GM23248 (cell line): ENCODE measurements at places on chromosomes 7 and 10. TPM values are rescaled to one million over a fixed set of nuclear protein-coding genes. Genes with fewer than 3 reads are reported as not detected.
A peak's percentile ranks its signal among the peaks of the same experiment; 100 is the strongest.

DNA sequence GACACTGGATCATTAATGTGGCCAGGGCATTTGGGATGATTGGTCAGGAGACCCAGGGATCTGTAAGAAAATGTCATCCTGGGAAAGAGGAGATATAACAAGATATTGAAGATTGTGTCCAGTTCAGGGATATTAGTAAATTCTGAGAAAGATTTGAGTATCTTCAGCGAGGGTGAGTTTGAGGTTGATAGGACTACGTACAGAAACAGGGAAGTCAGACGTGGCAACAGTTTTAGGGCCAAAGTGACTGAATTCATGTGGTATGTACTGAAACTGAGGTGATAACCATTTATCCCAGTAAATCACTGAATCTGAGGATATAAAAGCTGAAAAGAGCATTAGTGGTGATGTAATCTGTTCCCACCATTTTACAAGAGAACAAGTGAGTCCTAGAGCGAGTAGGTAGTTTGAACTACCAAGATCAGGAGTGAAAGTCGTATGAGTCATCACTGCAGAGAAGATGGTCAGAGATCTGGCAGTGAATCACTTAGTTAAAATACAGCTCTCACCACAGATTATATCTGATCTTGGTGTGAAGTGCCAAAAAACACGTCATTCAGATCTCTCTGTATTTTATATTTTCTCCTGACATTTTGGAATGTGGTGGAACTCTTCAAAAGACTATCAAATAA, 220.5 kb downstream of the CDK14 start:
- DNase-seq = peak; percentile 99

DNA sequence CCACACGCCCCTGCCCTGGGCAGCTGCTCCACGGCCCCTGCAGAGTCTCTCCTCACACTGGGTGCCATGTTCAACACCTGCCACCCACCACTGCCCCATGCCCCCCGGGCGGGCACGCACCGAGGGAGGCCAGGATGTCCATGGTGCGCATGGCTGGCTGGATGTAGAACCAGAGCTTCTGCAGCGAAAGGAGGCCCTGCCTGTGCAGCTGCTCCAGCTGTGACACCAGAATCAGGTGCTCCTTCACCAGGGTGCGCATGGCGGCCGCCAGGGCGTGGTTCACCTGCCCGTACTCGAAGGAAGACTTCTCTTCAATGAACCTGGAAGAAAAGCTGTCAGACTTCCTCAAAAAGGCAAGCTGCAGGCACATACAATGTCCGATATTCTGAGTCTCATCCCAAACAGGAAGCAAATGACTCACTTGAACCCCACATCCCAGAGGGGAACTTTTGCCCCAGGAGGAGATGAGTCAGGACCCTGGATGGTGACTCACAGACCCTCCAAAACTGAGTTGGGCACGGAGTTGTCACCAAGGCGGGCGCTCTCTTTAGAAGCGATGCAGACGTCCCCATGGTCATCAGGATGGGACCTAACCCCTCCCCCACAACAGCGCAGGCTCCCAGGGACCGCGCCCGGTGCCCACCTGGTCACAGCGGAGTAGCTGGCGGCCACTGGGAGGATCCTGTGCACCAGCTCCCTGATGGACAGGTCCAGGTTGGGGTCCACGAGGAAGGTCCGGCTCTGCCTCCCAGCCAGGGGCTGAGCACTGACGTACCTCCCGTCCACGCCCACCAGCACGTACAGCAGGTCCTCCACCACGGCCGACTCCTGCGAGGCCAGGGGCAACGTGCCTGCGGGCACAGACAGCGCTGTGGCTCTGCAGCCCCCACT, 15.5 kb downstream of the TUBGCP2 start:
- peak; percentile 89 for DNase-seq

- DNase-seq = peak; percentile 9
Measured at GRCh38 chr10:109215291-109216075, 707.8 kb downstream of the XPNPEP1 start.

DNA sequence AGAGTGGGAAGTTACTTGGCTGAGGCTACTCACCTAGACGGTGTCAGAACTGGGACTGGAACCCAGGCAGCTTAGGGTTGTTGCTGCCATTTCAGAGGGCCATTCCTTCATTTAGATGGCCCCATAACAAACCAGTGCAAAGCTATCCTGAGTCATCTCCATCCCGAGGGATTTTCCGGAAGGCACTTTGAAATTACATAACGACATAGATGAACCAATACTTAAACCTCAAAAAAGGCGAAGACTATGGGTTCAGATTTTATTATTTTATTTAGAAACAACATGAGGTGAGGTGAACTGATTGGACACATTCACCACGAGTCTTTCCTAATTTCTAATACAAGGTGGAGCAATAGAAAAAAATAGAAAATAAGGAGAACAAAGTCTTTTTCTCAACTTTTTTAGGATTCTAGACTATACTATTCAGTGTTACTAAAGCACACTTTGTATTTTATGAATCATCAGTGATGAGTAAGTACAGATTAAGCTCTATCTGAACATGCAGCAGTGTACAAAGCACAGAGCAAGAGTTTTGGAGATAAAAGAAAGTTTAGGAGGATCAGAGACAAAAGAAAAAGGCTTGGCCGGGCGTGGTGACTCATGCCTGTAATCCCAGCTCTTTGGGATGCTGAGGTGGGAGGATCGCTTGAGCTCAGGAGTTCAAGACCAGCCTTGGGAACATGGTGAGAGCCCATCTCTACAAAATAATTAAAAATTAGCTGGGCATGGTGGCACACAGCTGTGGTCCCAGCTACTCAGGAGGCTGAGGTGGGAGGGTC, 79.5 kb upstream of the SVIL start:
- DNase-seq = peak; percentile 83

DNA sequence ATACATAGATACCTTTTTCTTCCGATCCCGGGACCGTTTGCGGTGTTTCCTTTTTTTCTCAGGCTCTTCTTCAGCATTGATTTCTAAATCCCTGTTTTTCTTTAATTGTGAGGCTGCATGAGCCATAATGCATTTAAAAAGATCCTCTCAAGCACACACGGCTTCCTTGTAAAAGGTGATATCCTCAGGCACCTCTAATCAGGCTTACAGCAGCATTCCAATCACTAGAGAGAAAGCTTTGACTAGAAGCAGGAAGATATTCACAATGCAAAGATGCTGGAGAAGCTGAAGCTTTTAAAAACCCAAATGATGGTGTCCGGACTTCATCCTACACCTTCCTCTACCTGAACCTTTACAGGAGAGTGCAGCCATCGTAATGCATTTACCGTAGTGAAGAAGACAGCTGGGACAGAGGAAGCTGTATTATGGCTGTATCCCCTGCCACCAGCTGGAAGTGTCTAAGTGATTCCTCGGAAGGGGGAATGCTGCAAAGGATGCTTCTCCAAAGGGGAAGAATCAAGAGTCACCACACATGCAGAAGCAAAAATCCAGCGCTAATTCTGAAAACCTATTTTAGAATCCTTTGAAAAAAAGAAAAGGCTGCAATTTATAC, at the start of gene ANK3:
Gene ANK3 (minus strand): TSS at position 463 of the 613 bp plus-strand sequence. CDS start 337 bp downstream, at position 126.
- no peak for DNase-seq

DNA sequence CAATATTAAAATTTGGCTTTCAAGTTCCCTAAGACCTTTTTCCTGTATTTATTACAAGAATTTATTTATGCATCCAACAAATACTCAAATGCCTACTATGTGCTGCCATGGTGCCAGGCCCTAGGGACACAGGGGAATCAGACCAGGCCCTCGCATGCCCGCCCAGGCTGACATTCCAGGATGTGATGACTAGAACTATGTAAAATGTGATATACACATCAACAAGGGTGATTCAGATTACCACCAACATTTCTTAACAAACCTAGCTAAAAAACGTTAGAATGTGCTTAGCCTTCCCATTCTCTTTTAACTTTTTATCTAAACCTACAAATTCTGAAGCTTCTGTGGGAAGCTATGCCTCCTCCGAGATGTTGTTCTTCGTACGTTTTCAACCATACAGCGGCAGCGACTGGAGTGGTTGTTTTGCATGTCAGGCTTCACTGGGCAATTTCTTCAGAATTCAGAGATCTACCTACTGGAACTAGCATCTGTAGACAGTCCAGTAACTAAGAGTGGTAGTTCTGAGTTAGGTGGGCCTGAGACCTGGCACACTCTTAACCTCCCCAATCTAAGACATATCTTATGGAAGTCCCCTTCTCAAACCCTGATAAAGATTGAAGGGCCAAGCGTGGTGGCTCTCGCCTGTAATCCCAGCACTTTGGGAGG, 22.1 kb downstream of the GNA12 start:
- peak; percentile 91 for DNase-seq

- no peak for DNase-seq
Measured at GRCh38 chr10:15469111-15469510, 98.0 kb upstream of the FAM171A1 start.

DNA sequence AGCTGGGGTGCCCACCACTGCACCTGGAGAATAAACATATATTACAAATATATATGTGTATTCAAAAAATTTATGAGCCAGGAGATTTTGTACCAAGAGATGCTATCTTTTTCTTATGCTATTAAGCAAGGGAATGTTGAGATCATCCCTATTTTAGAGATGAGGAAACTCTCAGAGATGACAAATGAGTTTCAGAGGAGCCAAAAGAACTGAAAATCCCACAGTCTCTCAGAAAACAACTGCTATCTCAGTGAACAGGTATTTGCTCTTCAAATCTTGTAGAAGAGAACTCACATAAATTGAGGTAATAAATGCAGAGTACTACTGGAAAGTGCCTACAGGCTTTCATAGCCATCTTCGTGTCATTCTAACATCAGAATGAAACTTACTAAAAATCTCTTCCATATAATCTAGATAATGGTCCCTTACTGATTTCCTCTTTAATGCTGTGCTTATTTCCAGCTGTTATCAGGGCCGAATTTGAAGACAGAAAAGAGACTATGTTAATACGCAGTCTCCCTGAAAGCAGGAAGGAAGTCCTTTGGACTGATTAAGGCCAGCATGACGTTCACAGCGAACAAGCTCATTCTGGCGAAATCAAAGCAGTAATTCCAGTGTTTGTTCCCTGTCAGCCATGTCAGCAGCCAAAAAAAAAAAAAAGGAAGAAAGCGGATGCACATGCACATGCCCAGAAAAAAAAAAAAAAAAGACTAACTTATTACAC, 29.4 kb upstream of the ANAPC16 start:
- DNase-seq = peak; percentile 87

- DNase-seq = no peak
Measured at GRCh38 chr10:48529331-48529730, 75.5 kb downstream of the ARHGAP22 start.

- no peak for DNase-seq
Measured at GRCh38 chr7:29248713-29249382, 54.3 kb downstream of the CHN2 start.

DNA sequence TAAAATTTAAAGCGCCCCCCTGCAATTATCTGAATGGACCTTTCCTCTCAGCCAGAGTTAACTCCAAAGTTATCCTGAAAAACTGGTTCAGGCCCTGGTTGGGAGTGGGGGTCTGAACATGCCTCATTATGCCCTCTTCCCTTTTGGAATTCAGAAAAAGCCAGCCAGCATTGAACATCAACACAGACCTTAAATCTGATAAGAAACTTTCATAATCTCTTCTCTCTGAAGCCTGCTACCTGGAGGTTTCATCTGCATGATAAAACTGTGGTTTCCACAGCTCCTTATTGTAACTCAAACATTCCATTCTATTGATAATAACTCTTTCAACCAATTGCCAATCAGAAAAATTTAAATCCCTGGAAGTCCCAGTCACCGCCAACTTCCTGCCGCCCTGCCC, 133.3 kb downstream of the ARL4A start:
- DNase-seq = no peak

DNA sequence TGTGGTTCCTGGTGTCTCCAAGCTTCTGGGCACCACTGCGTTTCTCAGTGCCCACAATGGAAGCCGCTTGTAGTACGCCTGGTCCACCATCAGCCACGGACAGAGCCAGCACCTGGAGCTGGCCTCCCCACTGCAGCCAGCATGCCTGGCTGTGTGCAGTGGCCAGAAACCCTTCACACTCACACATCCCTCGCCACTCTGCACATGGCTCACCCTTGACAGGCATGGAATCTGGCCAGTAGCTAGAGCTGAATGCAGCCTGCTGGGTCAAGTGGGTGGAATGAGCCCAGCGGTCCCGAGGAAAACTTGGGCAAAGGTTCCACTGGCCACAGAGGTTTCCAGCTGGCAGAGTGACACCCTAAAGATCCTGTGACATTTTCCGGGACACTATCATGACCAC, 146.0 kb upstream of the ADO start:
- DNase-seq = no peak

DNA sequence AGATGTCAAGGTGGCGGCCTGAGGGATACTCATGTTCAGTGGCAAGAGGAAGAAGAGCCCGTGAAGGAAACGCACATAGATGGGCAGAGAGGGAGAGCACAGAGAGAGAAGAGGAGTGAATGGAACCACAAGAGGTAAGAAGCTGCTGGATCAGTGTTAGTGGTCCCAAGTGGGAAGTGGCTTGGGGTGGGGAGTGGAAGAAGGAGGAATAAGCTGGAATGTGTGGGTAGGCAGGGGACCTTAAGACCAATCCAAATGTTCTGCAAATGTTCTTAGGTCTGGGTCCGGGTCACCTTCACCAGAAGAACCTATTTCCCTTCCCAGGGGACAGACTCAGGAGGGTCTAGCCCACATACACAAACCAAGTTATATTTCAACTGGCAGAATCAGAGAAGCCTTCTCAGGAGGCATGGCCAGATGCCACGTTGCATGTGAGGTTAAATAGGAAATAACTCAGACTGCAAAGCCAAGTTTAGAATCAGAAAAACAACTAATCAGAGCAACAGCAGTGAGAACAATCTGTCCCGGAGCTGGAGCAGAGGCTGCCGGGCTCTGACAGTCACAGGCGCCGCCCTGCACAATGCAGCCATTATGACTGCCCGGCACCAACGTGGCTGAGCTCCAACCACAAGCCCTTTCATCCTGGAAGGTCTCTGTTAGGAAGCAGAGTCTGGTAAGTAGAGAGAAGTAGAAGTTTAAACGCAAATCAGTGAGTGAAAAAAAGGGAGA, 78.6 kb upstream of the ARMC3 start:
- peak; percentile 72 for DNase-seq

DNA sequence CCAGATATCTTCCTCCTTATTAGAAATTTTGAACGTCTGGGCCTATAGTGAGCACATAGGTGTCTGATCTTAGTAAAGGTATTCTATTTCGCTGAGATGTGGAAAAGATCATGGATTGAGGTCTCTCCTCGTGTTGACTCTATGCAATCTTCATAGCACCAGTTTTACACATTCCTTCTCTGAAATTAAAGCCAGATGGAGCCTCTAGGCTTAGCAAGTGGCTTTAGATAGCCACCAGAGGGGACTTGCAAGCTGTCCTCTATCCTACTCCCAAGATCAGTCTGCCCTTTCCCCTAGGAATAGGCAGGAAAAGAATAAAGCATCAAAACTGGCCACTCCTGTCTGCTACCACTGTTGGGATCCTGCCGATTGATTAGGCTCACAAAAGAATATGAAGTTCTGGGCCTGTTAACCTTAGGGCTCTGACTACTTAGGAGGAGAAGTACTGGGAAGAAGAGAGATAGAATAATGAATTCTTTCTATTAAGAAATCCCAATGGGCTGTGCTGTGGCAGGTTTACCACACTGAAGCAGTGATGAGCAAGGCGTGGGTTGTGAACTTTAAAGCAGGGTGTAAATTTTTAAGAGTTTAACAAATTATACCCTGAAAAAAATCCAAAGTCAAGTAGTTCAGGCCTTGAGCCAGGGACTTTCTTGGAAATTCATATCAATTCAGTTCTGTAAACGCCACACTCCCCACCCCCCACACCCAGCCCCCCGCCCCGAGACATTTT, 2.2 kb upstream of the STRIP2 start:
- peak; percentile 10 for DNase-seq

- DNase-seq = peak; percentile 88
Measured at GRCh38 chr10:102133373-102134195, 744 bp downstream of the PPRC1 start.

CPA4 gene
- 8.6 and 16.7 TPM in 2 replicates for total RNA-seq

OR2A1 gene
- total RNA-seq = 0.13 and 0.32 TPM in 2 replicates
